ENCODE measurements at places on chromosomes 1 and 21.

DNA sequence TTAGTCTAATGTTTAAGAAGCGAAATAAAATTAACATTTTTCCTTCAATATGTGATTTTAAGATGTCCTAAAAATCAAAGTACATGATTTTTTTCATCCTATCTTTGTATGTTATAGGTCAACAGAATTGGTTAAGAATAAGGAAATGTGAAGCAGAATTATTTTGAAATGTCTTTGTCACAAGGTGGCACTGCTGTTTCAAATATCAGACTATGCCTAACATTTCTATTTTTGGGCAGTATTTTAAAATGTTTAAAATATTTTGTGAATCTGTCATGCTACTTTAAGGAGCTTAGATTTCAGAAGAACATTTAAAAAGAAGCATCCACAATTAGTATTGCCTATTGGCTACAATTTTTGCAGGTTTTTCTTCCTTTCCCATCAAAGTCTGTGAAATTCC, 38.7 kb downstream of the AMY1C start:
- no peak for DNase-seq

DNA sequence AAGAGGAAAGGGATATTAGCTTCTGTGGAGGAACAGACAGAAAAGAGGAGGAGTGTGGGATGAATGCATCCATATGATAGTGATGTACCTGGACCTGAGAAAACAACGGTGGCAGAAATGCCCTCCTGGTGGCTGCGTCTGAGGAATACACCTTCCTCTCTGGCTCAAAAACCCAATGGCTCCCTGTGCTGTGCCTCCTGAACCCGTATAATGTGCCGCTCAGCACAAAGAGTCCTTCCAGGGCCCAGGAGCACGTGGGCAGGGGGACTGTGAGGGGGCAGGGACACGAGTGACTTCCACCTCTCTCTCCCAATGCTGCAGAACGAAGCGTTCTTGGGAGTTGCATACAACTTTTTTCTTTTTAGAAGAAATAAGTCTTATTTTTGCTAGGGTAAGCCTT, 31.2 kb downstream of the IRF2BP2 start:
- no peak for DNase-seq

DNA sequence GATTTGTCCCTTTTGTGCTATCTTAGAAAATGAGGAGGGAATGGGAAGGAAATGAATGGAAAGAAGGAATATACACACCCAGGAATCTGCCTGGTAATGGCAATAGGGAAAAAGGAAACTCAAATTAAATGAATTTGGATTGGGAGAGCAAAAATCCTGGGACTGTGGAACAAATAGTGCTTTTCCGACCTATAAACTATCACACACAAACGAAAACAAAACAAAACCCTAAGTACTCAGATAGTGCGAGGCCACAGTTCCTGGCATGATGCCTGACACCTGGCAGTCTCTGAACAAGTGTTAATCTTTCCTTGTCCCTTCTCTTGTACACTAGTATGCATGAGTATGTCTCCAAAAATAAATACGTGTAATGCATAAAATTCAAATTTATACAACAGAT, 319.8 kb upstream of the SPAG17 start:
- no peak for DNase-seq

DNA sequence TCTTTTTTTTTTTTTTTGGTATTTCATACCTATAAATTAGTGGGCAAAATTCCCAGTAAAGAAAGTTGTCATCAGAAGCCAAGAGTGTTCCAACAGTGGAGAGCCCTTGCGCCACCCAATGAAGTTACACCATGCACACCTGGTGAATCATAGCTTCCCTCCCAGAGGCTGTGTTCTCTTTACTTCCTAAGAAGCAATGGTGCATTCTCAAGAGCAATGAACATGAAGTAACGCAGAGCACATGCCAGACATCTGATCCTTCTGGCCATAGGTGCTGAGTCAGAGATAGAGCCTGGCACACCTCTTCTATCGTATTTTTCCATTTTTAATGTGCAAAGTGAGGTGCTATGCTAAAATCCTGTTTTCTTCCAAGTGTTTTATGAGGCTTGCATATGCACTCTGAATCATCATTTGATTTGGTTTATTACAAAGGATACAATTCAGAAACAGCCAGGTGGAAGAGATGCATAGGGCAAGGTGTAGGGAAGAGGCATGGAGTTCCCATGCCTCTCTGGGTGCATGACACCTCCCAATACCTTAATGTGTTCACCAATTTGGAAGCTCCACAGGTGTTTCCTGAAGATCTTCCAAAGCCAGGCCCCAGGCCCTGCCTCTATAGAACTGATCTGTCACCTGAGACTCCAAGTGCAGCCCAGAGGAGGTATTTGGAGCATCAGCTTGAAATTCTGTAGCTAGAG, 408.0 kb downstream of the SIPA1L2 start:
- no peak for DNase-seq

GRCh38 chr1:41874903-41875411, 43.8 kb downstream of the HIVEP3 start:
- no peak for DNase-seq

DNA sequence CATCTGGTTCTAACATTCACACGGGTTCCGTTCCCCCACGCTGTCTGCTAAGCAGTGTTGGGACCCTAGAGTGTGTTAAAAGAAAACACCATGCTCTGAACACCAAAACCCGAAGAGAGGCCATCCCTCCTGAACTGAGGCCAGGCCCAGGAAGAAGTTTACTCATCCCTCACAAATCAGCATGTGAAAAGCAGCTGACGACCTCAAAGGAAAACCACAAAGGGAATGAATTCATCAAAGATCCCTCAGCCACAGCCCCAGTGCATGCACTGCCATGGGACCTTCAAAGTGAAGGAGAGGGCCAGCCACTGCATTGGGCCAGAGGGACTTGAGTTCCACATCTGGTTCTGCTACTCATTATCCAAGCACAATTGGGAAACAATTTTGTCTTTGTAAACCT, 7.0 kb upstream of the PSEN2 start:
- DNase-seq: no peak

DNA sequence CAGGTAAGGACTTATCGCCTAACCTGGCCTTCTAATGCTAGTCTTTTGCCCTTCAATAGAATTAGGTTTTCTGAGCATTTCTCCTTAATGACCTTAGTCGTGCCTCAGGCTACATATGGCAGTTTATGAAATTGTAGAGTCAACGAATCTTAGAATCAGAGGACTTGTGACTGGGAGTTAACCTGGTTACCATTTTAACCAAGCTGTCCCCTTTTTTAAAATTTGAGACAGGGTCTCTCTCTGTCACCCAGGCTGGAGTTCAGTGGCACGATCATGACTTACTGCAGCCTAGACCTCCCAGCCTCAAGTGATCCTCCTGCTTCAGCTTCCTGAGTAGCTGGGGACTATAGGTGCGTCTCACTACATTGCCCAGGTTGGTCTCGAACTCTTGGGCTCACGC, 53.5 kb upstream of the DMRTB1 start:
- DNase-seq: no peak

DNA sequence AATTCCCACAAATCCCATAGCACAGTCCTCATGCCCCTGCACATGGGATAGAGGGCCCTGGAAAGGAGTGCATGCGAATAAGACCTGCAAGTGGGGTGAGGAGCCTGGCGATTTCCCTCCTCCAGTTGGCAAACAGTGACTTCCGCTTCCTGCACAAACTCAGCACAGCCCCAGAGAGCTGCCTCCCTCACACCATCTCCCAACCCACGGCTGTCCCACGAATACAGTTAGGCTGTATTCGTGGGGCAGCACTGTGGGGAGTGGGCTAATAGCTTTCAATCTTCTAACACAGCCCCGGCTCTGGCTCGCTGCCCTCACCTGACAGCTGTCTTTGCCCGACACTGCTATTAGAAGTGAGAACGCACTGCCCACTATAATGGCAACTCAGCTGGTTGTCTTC, 28.2 kb upstream of the CNTN2 start:
- no peak for DNase-seq

DNA sequence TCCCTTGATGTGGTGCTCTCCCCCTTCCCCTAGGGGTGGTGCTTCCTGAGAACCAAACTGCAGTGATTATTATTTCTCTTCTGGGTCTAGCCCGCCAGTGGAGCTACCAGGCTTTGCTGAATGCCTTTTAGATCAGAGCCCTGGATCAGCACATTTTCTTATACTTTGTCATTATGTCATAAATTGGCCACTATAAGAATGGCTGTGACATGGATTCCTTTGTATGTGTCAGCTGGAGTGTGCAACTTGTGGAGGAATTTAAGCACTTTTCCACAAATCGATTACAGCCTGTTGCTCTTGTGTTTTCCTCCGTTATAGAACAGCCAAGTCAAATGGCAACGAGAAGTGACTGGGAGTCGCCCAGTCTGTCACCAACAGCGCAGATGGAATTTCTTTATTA, 273.3 kb downstream of the DUSP10 start:
- DNase-seq: no peak

GRCh38 chr1:117825414-117825813, 104.0 kb downstream of the GDAP2 start:
- DNase-seq: no peak

- DNase-seq: no peak
Measured at GRCh38 chr1:198858033-198858432, 219.2 kb downstream of the PTPRC start.

GRCh38 chr1:43446388-43446740, 7.4 kb downstream of the HYI start:
- DNase-seq: no peak

DNA sequence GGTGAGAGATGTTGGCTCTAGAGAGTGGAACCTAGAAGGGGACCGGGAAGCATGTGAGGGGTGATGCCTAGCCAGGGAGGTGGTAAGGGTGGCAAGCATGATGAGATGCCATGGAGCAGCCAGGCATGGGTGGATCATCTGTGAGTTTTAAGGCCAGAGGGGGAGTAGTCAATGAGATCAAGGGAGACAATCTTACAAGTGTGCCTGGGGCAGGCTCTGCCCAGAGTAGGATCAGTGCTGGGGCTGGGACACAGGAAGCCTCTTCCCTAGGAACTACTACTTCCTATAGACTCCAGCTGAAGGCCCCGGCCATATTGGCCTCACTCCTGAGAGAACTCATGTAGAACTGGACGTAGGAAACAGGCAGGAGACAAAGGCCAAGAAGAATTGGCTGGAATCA, 192.4 kb upstream of the CSF3R start:
- DNase-seq: no peak

DNA sequence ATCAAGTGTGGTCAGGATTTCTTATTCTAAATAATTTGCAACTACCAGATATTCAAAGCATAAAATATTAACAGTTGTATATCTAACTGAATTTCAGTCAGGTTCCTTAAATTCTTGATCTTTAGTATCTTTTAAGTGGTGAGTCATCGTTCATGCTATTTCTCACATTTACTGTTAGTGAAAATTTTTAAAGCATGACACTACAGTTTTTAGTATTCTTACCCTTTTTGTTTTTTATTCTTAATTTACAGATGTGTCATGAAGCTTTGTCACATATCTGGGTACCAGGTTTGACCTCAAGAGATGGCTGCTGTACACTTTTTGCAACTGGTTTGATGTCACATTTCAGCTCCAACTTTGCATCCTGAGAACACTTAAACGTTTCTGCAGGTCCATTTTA, 12.7 kb downstream of the AKIRIN1 start:
- DNase-seq: no peak

GRCh38 chr1:22131875-22132486, 10.9 kb downstream of the WNT4 start:
- peak; percentile 85 for DNase-seq

DNA sequence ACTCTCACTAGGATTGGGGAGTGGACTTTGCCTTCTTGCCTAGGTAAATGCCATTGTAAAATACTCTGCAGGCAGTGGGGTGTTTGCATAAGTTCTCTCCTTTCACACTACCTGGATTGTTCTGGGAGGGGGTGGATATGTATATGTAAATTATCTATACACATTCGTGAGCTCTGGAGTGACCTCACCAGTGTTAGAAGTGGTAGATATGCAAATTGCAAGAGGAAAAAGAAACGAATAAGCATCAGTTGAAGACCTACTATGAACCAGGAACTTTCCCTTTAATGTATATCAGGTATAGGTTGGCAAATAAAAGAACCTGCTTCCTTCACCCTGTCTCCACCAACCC, 1.5 kb upstream of the ARHGEF11 start:
- no peak for DNase-seq

- no peak for DNase-seq
Measured at GRCh38 chr1:36115200-36115669, 9.8 kb downstream of the COL8A2 start.

DNA sequence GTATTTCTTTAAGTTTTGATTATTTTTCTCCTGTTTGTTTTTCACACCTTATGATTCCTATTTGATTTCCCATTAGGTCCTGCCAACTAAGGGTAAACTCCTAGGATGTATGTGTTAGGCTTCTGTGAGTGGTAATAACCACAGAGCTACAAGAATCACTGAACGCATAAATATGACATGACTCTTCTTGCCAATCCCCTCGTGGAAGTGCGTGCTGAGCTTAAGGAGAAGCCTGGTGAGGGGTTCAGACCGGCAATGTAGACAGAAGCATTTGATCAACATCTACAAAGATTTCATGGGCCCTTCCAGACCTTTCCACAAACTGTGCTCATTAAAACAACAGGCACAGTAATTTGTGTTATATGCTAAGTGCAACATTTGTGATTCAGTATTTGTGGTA, 273.8 kb upstream of the SNX7 start:
- DNase-seq: no peak

DNA sequence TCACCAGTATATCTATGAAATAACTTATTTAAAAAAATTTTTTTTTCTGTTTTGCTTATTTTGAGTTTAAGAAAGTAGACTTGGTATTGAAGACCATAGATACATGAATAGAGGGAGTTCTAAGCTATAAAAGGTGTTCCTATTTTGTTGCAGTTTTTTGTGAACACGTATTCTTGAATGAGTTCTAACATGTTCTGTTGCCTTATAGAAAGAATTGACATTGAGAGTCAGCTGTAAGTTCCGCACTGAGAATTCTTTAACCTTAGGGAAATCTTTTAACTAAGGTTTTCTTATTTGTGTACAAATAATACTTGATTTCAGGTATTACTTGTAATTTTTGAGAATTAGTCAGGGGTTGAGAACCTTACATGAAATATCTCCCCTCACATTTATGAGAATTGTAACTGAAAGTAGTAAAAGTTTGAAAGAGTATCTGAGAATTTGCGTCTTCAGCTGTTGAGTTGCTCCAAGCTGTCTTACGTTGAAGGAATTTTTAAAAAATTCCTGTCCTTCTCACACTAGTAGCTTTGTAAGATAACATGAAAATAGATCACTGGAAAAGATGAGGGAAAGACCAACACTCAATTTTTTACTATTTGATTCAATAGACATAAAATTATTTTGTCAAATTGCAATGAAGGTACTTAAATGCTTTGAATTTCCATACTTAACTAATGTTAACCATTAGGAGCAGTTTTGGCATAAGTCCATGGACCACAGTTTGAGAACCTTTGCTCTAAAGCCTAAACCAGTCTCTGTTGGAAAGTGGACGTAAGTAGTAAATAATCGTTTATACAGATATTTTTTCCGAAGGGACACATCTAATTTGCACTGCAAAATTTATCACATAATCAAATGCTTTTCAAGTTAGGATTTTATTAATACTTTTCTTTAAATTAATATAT, 3.8 kb downstream of the DR1 start:
- DNase-seq: no peak

- DNase-seq: peak; percentile 27
Measured at GRCh38 chr1:111334169-111334568, 43.5 kb downstream of the CHIA start.

- DNase-seq: no peak
Measured at GRCh38 chr1:184950906-184951305, 23.4 kb downstream of the NIBAN1 start.

GRCh38 chr1:245363461-245364200, 208.8 kb downstream of the KIF26B start:
- DNase-seq: no peak

GRCh38 chr1:90067194-90067931, 72.5 kb downstream of the ZNF326 start:
- no peak for DNase-seq

Measured in WTC11 (cell line).